MCF 10A (cell line): ENCODE measurements at places on chromosomes 12 and 14. TPM values are rescaled to one million over a fixed set of nuclear protein-coding genes. Genes with fewer than 3 reads are reported as not detected.
A peak's percentile ranks its signal among the peaks of the same experiment; 100 is the strongest.

Gene BDKRB2
- total RNA-seq, result 1.4 and 2.8 TPM in 2 replicates

Gene TCL1B
- total RNA-seq, result not detected in 2 replicates

GRCh38 chr14:99415496-99416281, 65.0 kb downstream of the SETD3 start:
- DNase-seq, result peak; percentile 88

DNA sequence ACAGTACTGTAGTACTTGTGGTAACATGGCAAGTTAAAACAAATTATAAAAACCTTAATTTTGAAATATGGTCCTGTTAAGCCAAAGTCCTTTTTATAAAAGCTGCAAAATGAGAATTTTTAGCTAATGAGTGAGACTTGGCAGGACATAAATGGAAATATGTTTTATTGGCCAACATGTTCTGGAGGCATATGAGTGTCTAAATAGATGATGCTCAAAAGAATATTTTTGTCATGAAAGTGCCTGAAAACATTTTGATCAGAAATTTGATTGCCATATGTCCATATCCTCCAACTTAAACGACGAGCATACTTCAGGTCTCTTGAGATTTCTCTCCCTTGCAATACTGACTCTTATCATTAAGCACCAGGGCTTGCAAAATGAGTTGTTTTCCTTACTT, 972.6 kb downstream of the TMTC2 start:
- DNase-seq, result no peak

DNA sequence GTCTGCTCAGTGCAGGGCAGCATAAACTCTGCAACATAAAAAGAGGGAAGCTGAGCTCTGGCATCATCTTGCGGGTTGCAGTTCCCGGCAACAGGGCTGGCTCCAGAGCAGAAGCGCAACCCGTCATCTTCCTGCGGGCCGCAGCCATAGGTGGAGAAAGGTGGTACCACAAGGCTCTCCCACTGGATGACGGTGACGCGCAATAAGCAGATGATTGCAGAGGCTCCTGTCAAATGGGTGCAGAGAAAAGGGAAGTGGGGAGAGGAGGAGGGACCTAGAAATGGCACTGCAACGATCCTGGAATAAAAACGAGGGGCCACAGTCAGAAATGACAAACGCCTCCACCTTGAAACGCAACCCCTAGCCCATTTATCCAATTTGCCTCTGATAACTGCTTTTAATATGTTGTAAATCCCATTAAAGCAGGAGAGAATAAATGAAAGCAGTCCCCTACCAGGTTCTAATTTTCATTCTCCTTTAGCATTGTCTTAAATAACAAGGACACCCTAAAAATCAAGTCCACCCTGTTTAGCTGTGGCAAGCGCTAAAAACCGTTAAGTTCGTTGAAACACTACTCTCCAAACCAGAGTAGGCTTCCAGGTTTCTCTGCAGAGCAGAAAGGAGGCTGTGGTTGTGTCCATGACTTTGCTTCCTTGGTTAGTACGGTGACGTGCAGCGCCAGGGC, 30.9 kb upstream of the TUBA1C start:
- DNase-seq, result no peak
